HTR-8/SVneo (cell line): ENCODE measurements at places on chromosomes 5 and 9.
A peak's percentile ranks its signal among the peaks of the same experiment; 100 is the strongest.

DNA sequence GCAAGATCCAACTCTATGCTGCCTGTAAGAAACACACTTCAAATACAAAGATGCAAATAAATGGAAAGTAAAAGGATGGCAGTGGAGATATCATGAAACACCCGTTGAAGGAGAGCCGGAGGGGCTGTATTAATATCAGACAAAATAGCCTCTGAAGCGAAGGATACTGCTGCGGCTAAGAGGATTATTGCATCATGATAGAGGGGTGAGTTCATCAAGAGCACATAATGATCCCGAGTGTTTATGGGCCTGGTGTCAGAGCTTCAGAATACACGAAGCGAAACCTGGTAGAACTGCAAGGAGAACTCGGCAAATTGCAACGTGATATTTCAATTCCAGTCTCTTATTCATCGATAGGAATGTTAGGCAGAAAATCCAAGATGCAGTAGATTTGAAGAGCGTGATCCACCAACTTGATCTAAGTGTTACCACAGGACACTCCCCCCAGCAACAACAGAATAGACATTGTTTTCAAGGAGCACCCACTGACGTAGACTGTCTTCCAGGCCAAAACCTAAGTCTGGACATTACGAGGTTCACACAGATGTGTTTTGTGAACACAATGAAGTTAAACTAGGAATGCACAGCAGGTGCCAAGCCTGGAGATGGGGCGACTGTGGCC, 27.7 kb upstream of the QSOX2 start:
- no peak for DNase-seq

DNA sequence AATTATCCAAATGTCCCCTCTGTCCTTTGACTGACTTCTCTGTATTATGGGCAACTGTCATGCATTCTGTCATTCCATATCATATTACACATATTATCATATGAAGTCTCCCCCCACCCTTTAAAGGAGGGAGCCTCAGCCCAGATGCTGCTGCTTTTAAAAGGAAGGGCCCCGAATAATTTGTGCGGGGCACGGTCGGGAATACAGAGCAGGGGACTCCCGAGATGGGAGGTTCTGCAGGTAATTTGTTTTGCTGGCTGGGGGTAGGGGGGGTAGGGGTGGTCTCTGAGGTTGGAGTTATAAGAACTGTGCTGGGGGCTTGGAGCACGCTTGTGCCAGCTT, 10.1 kb upstream of the LHX2 start:
- no peak for DNase-seq

GRCh38 chr9:653421-653820, 188.1 kb upstream of the DMRT1 start:
- DNase-seq, result no peak

GRCh38 chr5:156096259-156096658, 230.7 kb upstream of the SGCD start:
- DNase-seq, result no peak

GRCh38 chr9:127770583-127770904, 7.9 kb downstream of the SH2D3C start:
- no peak for DNase-seq

DNA sequence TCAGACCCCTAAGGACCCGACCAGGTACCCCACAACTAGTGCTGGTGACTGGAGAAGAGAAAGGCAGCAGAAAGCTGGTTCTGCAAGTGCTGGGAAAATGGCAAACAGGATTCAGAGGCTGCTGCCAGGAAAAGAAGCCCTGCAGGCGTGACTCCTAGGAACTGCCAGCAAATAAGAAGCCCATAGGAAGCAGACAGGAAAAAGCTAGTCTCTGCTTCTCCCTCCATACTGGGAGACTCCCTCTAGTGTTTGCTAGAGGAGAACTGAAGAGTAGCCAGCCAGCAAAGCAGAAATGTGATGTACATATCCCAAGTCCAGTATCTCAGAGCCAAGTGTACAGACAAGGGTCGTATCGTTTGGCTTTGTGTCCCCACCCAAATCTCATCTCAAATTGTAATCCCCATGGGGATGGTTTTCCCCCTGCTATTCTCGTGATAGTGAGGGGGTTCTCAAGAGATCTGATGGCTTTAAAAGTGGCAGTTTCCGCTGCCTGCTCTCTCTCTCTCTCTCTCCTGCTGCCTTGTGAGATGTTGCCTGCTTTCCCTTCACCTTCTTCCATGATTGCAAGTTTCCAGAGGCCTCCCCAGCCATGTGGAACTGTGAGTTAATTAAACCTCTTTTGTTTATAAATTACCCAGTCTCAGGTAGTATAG, 38.1 kb upstream of the TUSC1 start:
- DNase-seq, result peak; percentile 29

- DNase-seq, result no peak
Observed at GRCh38 chr9:86843206-86843605, 104.1 kb downstream of the GAS1 start.

GRCh38 chr5:179380211-179381035, 35.2 kb upstream of the ADAMTS2 start:
- no peak for DNase-seq

DNA sequence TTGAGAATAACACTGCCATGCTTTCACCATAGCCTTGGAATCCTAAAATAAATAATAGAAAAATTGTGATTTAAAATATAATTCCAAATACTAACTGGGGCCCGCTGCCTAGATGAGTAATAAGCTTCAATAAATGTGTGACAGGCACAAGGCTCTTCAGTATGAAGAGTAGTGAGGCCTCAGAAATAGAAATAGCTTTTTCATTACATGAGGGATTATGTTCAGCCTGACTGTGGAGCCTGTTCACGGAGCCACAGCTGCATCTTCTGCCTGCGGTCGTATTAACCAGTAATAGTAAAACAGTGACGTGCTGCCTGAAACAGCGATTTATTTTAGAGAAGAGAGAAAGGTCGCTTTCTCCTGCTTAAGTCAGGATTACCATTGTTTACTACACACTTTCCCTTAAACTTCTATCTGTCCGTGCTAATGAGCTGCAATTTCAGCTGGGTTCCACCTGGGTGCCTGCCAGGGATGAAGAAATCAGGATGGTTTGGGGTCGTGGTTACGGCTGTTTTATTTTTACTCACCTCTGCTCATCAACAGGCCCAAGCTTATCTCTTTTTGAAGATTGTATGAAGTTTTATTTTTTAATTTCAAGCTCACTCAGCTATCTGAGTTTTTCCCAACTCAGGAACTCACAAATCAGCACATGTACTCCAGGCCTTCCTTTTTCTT, 284.9 kb upstream of the WWC1 start:
- DNase-seq, result no peak

DNA sequence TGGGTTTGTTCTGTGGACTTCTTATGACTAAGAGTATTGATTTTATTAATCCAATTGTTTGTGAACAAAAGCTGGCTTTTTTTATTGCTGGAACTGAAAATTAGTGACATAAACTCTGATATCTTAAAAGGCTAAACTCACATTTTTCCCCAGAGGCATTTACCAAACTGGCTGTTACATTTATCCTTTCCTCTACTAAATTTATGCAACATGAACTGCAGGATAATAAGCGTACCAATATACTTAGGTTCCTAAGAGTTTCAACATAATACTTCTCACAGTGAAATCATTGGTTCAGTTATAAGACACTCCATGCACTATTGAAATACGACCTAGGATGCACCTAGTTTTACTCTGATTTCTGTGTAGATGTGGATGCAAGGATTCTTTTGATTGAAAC, 560.8 kb upstream of the WWC1 start:
- no peak for DNase-seq

DNA sequence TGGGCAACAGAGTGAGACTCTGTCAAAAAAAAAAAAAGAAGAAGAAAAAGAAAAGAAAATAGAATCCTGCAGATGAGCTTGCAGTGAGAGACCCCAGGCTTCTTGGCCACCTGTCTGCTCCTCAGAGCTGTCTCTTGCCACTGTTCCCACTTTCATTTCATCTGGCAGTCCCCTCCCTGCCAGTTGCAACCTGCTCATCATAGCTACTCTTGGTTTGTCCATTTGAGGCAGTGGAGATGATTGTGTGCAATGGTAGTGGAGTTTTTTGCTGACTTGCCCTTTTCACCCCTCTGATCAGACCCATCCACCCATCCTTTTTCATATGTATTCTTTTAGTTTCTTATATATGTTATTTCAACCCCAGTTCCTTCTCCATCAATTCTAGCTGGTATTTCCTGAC, 28.7 kb downstream of the ANKRD33B start:
- no peak for DNase-seq

- no peak for DNase-seq
Observed at GRCh38 chr5:60352992-60353599, 346.9 kb downstream of the DEPDC1B start.

- DNase-seq, result no peak
Observed at GRCh38 chr5:60842871-60843385, 1.1 kb downstream of the ELOVL7 start.

- DNase-seq, result no peak
Observed at GRCh38 chr9:26271495-26272122, 593.4 kb upstream of the TUSC1 start.

- DNase-seq, result no peak
Observed at GRCh38 chr5:146213210-146213826, 9.9 kb downstream of the RBM27 start.

DNA sequence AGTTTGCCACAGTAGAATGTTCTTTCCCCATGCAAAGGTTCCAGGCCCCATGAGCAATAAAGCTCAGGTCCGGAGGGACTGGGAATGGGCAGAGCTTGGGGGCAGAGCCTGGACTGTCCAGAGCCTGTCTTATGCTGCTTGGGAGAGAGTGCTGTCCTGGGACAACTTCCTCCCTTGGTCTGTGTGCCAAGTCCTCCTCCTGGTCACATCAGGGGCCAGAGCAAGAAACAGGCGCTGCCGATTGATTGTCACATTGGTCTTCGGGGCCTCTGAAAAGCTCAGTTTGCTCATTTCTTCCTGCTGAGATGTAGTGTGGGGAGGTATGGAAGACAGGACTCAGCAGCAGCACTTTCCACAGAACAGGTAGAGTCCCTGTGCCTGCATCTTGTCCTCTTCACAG, 54.0 kb upstream of the FCN1 start:
- no peak for DNase-seq

DNA sequence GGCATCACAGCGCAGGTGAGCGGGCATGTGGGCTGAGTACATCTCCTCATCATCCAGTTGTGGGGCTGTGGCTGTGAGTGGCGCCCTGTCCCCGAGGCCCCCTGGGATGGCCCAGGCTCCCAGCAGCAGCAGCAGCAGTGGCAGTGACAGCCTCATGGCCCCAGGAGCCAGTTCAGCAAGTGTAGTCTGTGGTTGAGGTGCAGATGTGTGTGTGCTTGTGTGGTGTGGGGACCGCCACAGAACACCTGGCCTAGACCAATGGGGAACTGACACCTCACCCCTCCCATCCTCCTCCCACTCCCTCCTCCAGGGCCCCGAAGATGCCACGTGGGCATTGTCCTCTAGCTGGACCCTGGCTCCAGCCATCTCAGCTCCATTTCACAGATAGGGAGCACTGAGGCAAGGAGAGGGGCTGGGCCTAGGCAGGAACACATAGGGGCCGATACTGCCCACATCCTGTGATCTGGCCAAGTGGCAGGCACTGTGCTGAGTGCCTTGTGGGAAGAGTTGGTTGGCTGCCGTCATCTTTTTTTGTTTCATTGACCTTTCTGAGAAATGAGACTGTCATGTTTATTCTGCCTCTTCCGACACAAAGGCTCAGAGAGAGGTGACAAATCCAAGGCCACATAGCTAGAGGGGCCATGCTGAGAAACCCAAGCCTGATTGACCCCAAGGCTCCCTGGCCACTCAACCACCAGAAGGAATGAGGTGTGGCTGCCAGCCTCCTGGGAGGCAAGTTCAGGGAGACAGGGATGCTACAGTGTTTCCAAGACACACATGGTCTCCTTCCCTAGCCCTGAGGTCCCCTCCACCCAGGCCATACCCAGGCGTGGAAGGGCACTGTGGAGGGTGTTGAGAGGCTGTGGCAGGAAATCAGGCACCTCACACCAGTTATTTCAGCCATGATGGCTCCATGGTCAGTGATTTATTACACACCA, at the start of gene MZB1:
Gene MZB1 (minus strand): TSS at position 213 of the 938 bp plus-strand sequence. CDS start 57 bp downstream, at position 156.
- no peak for DNase-seq

DNA sequence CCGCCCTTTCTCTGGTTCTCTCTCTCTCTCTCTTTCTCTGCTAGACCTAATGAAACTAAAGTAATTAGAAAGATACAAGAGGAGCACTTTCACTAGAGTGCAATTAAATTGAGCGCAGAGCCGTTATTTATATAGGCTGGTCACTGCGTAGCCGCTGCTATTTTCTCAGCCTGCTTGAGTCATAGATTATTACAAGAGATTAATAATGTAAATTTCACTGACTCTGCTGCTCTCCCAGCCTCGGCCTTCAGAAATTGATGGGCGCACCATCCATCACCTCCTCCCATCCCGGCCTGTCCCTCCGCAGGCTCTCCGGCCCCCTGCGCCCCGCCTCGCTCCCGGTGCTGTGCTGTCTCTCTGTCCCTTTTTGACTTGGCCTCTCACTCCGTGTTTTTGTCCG, 268.0 kb upstream of the MVB12B start:
- DNase-seq, result no peak

GRCh38 chr5:107322936-107323335, 347.8 kb downstream of the EFNA5 start:
- no peak for DNase-seq

- no peak for DNase-seq
Observed at GRCh38 chr5:10387690-10388089, 34.2 kb downstream of the MARCHF6 start.

DNA sequence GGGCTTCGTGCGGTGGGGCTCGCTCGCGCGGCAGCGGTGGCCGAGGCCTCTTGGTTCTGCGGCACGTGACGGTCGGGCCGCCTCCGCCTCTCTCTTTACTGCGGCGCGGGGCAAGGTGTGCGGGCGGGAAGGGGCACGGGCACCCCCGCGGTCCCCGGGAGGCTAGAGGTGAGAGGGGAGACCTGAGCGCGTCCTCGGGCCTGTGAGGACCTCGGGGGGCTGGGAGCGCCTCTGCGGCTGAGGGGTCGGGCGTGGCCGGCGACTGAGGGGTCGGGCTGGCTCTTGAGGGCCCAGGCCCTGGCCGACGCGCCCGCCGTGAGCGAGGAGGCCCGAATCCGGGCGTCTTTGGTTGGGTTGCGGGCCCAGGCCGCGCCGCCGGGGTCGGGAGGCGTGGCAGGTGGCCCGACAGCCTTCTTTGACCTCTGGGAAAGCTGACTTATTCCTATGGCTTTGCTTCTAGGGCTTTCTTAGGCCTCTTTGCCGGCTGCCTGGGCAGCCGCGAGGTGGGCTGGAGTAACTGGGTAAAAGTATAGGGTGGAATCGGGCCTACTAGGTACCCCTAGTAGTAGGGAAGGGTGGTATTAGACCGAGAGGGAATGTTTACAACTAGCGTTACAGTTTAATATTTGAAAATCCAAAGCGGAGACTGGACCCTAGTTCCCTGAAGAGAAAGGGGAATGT, at the start of gene CANX:
Gene CANX (plus strand): TSS at position 33 of the 681 bp plus-strand sequence. CDS start 6,715 bp downstream, outside the sequence.
- DNase-seq, result no peak

GRCh38 chr9:100222674-100223073, 123.6 kb downstream of the INVS start:
- DNase-seq, result peak; percentile 23

- no peak for DNase-seq
Observed at GRCh38 chr9:318646-319045, 104.0 kb downstream of the DOCK8 start.

- DNase-seq, result peak; percentile 61
Observed at GRCh38 chr5:134524272-134524825, 1.1 kb upstream of the JADE2 start.

GRCh38 chr9:27340961-27341511, 44.1 kb upstream of the EQTN start:
- no peak for DNase-seq

GRCh38 chr5:132387640-132388117, 18.2 kb downstream of the SLC22A5 start:
- peak; percentile 87 for DNase-seq
